Stimulated activated CD4-positive, alpha-beta T cell treated with anti-CD3 and anti-CD28 coated beads, Interleukin-4, amount 100 ng/mL, for 24 hours (primary cell): ENCODE measurements at places on chromosomes 13 and 19.

- DNase-seq = peak; percentile 48
Measured at GRCh38 chr19:50328224-50328872, 829 bp downstream of the KCNC3 start.

DNA sequence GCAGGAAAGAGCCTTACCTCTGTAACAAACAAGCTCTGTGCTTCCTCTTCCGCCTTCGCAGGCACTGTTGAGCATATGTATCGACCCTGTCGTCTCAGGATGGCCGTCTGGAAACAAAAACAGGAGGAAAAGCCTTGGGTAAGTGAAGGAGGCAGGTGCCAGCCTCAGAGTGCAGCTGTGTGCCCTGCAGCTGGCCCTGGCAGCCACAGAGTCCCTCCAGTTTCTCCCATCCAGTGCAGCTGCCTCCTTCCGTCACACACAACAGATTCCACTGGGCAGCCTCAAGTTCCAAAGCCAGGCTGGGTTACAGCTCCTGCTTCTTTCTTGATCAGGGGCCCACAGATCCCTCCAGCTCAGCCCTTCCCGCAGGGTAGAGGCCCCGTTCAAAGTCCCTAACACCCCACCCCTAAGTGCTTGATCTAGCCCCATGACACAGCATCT is 47.7 kb downstream of the DOCK9 start:
- DNase-seq = no peak

DNA sequence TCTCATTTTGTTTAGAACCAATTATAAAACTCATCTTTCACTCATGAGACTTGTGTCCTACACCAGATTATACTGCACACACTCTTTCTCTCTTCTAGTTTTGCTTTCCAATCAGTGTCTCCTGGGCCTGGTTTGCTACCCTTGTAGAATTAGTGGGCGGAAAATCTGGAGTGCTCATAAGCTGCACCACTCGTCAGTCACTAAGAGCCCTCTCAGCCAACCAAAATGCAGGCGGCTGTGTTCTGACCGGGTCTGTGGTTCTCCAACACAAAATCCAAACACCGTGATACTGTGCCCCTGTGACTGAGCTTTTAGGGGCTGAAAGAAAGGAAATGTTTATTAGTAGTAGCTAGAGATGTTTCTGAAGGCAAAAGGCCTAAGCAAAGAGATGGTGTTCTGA is 83.7 kb upstream of the OBI1 start:
- DNase-seq = no peak

GRCh38 chr13:58300224-58300623 is 668.7 kb downstream of the PCDH17 start:
- no peak for DNase-seq
